NCI-H2107 (cell line): ENCODE measurements at places on chromosomes 4 and X.

DNA sequence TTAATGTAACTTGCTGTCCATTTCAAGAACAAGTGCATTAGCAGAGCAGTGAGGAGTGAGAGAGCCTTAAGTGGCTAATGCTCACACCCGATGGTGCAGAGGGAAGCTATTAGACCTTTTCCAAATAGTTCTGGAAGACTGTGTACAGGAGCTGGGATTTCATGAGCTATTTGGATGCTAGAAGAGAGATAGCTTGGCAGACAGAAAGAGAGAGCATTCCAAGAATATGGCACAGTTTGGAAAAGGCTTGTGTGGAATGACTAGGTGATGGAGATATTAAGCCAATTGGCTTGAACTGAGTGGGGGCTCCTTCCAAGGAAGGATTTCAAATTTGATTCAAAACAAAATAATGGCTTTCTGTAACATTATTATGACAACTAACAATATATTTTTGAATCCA, 1097.2 kb upstream of the TENM3 start:
- no peak for DNase-seq

DNA sequence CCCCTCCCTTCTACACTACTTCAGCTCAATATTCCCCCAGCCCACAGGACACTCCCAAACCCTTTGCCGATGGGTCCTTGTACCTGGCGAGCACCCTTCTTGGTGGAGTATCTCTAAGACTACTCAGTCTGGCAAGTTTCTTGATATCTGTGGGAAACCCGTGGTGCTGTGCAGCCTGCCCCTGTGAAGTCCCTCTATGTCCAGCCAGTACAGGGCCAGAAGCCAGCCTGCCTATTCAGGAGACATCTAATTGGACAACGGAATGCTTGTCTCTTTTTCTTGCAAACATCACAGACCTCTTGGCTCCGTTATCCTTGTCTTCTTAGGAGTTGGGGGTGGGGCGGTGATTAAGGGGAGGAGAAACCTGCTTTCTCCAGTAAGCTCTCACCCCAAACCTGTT, 3.7 kb upstream of the IGFBP7 start:
- no peak for DNase-seq

- DNase-seq = no peak
These were observed 138.3 kb upstream of the FAM47A start for GRCh38 chrX:34270434-34270833.

DNA sequence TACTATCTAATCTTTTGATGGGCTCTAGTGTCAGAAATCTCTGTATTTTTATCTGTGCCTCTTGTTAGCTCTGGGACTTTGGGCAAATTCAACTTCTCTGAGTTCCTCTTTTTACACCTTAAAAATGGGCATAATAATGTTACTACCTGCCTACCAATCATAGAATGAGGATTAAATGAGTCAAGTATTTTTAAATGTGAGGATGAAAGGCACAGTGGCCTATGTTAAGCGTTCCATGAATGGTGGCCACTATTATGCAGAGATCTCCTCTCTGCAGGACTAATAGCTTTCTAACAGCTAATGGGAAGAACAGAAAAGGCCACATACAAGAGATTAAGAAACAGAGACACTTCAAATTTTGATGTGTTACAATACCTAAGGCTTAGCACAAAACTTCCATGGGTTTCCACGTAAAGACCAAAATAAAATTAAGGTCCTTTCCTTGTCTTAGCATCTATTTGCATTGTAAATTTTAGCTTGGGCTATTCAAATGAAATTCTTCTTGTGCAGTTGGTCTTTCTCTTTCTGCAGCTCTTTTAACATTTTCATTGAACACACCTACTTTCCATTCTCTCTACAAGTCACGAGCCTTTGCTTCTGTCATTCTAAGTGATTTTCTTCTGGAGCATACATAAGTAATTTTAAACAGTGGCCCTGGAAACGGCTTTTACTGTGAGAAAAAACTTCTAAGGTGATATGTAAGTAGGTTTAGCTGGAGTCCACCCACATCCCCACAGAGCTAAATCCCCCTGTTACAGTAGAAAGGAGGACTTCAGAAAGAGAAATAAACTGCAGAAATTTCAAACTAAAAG, 117.9 kb upstream of the MED14 start:
- DNase-seq = no peak

DNA sequence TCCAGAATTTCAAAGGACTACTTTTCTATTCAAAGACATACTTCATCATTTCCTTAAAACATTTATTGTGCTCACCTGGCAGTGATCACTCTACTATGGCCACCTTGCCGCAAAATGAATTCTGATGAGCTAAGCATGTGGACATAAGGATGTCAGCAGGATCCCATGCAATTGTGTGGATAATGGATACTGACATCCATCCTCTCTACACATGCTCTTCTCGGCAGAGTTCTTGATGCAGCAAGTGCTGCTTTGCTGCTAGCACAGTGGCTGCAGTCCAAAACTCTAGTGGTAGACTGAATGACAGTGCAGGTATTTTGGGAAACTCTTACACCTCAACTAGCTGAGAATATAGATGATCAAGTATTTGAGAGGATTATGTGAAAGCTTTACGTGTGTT, 168.0 kb downstream of the BANK1 start:
- DNase-seq = no peak
